ENCODE measurements at places on chromosomes 5 and 9.

- no peak for DNase-seq
Observed at GRCh38 chr9:28887188-28887884, 1314.1 kb upstream of the C9orf72 start.

DNA sequence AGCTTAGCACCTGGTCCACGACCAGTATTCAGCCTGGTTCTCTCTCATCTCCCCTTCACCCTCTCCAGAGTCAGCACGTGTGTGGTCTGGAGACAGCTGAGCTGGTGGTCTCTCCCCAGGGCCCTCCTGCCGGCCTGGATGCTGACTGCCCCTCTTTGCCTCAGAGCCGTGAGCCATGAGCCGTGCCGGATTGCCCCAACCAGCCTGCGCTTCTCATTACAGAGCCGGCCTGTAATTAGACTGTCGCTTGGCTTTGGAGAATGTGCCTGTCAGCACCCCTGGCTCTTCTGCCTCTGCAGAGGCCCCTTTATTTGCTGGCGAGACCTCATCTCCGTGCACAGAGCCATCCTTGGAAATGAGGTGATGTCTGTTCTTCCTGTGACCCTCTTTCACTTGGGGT is 118.7 kb upstream of the BOD1 start:
- no peak for DNase-seq

DNA sequence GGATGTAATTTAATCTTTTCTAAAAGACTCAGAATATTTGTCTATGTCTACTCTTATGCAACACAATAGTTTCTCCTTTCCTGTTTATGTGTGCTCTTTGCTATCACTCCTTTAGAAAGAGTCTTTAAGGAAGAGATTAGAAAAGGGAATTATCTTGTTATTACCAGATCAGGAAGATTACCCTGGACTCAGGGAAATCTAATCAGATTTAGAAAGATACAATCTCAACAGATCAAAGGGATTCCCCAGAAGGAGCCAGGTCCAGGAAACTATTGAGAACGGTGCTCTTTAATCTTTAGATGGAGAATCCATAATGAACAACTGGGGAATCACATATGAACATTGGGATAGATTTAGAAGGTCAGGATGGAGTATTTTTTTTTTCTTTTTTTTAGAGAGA is 32.4 kb upstream of the ZFR start:
- DNase-seq: no peak

DNA sequence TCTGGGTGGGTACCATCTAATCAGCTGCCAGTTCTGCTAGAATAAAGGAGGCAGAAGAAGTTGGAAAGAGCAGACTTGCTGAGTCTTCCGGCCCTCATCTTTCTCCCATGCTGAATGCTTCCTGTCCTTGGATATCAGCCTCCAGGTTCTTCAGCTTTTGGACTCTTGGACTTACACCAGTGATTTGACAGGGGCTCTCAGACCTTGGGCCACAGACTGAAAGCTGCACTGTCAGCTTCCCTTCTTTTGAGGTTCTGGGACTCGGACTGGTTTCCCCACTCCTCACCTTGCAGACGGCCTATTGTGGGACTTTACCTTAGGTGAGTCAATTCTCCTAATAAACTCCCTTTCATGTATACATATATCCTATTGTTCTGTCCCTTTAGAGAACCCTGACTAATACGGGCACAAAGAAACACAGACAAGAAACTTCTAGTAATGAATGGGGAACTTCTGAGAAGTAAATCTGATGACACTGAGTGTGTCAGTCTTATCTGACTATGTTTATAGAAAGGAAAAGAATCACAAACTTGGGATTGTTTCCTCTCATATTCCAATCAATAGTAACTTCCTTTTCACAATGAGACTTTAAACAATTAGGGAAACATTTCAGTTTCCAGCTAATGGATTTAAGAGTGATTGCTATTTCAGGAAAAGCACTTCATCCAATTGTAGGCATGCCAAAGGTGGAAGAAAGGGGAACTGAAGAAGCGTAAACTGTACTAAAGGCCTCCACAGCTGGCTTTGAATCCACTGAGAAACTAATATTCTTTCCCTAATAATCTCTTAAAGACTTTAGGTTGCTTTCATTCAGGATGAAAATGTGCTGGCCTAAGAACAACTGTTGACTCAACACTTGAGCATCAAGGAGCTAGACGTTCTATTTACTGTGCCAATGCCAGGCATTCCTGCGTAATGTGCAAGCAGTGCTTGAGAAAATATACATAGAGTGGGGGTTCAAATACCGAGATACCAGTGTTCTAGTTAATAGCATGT is 127.9 kb upstream of the PTGER4 start:
- DNase-seq: no peak

GRCh38 chr9:92517046-92517445 is 18.7 kb downstream of the ECM2 start:
- no peak for DNase-seq

Measured in urinary bladder (tissue), 4 donors.